ENCODE measurements at places on chromosomes 5 and 9.

- DNase-seq, result no peak
Measured at GRCh38 chr5:139877129-139877597, 81.6 kb downstream of the PSD2 start.

- DNase-seq, result no peak
Measured at GRCh38 chr5:114612406-114612805, 250.5 kb downstream of the KCNN2 start.

- no peak for DNase-seq
Measured at GRCh38 chr9:81314490-81314889, 374.9 kb downstream of the TLE1 start.

GRCh38 chr9:97853056-97853843 lies at the start of gene FOXE1:
TSS of gene FOXE1 (plus strand) at chr9:97853226. CDS start at chr9:97853915, 689 bp downstream.
- DNase-seq, result no peak

- DNase-seq, result no peak
Measured at GRCh38 chr9:86288499-86289198, 6.3 kb upstream of the ISCA1 start.

DNA sequence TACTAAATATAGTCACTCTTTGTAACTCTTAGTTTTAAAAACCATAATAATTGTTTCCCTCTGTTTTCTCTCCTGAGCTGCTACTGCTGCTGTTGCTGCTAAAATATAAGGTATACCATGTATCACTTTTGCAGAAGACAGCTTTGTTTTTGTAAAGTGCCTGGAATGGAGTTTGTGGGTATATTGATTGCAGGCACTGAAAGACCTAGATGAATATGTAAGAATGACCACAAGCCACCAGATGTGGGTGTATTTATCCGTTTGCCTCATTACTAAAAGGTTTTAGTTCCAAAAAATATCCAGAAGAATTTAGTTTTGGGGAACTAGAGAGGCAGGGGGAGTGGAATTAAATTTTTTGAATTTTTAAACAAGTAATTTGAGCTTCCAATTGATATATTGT lies 151.1 kb upstream of the CDKN2B start:
- no peak for DNase-seq

DNA sequence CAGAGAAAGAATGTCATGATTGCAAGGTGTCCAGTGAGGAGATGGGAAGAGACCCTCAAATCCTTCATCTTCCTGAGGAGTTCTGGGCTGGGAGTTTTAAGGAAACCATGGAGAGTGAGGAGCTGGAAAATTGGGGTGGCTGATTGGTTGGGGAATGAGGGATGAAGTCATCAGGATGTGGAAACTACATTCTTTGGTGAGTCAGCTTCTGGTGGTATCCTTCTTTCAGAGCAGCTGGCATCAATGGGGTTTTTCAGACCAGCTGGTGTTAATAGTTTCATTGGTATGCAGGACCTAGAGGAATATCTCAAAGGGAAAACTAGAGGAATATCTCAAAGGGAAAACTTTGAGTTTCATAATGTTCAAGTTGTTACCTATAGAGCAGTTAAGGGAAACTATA lies 45.2 kb downstream of the RNF180 start:
- DNase-seq, result no peak

GRCh38 chr9:12183321-12183720 lies 509.9 kb upstream of the TYRP1 start:
- DNase-seq, result no peak

- DNase-seq, result no peak
Measured at GRCh38 chr5:58447226-58447625, 12.7 kb downstream of the PLK2 start.

GRCh38 chr5:133889271-133889905 lies 79.0 kb downstream of the C5orf15 start:
- DNase-seq, result no peak

All from CMK (cell line).